ENCODE measurements at places on chromosomes 1 and 21.
A peak's percentile ranks its signal among the peaks of the same experiment; 100 is the strongest.

- no peak for DNase-seq
Measured at GRCh38 chr1:31799196-31799894, 16.5 kb downstream of the SPOCD1 start.

- DNase-seq = no peak
Measured at GRCh38 chr1:209556162-209556690, 27.3 kb upstream of the CAMK1G start.

DNA sequence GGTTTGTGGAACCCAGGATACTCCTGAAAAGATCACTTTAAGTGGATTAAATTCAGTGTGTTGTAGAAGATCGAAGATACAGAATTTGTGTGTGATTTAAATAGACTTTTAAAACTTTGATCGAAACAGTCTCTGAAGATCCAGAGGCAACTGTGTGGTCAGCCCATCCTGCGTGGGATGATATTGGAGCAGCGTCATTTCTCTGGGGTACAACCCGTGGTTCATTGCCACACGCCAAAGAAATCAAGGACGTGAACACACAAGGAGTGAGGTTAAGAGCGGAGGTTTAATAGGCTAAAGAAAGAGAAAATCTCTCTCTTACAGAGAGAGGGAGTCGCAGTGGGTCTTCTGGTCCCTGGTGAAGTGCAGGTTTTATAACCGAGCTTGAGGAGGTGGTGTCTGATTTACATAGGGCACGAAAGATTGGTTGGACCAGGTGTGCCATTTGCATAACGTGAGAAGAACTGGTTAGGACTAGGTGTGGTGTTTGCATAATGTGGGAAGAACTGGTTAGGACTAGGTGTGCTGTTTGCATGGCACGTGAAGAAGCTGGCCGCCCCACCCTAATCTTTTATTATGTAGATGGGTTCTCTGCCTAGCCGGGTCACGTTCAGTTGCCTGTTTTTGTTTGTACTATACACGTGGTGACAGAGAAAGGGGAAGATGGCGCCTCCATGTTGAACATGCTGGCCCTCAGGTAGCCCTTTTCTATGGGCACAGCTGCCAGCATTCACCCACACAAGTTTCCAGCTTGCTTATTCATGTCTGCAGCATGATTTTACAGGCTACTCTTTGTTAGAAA lies 82.3 kb downstream of the ADSS2 start:
- no peak for DNase-seq

DNA sequence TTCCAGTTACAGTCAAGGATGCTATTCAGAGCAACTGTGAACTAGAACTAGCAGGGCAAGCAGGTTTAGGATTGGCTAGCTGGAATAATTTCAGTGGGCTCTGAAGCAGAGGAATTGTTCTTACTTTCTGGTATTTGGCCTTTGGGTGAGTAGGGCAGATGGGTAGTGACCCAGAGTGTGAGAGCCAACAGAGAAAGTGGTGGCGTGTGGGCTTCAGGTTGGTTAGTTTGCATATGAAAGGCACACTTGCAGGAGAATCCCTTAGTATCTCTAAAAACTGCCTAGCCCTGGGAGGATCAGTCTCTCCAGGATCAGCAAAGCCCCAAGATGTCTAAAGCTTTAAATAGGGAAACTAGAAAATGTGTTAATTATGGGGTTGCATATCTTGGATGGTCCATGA lies 67.6 kb upstream of the LRRC8B start:
- no peak for DNase-seq

DNA sequence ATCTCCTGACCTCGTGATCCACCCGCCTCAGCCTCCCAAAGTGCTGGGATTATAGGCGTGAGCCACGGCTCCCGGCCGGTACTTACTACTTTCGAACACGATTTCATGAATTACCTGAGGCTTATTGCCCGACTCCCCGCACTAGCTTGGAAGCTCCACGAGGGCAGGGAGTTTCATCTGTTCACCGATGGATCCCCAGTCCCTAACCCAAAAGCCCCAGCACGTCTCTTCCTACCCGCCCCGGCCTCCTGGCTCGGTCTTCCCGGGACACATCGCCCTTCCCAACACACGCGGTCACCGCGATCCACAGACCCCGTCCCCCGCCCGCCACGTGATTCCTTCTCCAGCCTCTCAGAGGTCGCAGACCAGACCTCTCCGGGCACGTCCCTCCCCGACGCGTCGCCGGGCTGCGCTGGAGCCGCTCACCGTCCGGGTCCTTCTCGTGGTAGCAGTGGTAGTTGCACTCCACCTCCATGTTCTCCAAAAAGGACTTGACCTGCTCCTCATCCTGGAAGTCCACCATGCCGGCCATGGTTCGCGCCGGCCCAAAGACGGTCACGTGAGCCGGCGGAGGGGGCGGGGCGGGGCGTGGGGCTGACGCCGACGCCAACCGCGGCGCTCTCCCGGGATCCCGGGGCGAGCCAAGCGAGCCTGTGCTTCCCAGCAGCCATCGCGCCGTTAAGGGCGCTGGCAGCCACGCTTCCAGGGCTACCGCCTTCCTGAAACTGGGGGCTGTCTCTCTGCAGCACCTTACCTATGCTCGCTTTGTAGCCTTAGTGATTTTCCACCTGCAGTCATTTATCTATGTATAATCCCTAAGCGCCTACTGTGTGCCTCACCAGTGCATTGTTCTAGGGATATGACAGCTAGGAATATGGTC lies at the start of gene COA7:
Gene COA7, minus strand, starts transcription at position 553 of the 880 bp plus-strand sequence. Its CDS starts 21 bp downstream, at position 532.
- peak; percentile 58 for DNase-seq

DNA sequence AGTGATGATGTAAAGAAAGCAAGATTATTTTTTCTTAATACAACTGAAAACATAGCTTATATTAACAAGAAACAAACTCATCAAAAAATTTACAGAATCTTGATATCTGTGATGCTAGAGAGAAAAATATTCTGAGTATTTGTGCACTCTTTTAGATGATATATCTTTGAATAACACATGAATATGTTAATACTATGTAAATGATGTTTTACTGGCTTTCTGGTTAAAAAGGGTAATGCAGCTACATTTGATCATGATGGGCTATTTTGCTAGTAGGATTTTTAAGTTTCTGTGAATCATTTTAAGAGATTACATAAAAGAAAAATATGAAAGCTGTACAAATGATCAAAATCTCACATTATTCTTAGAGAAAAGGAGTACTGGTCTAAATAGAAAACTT lies 114.5 kb downstream of the GRIK1 start:
- DNase-seq = no peak

DNA sequence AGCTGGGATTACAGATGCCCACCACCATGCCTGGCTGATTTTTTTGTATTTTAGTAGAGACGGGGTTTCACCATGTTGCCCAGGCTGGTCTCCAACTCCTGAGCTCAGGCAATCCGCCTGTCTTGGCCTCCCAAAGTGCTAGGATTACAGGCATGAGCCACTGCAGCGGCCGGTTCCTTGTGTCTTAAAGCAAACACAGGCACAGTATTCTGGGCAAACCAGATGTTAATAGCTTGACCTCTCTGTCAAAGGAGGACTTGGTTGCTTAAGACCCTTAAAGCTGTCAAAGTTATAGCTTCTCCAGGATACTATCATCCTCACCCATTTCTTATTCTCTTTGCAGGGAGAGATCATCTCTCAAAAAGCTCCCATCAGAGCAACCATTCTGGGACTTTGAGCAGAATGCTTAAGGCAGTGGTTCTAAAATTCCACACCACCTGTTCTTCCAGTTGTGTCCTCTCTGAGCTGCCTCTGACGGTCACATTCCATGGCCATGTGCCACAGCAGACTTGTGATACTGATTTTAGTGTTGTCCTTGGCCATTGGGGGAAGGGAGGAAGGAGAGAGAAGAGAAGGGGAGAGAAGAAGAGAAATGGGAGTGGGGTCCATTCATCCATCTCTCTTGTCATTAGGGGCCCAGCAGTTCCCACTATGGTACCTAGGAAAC lies 81.8 kb downstream of the PBX1 start:
- DNase-seq = no peak

GRCh38 chr1:27931759-27932158 lies 3.0 kb upstream of the SMPDL3B start:
- DNase-seq = no peak

- DNase-seq = no peak
Measured at GRCh38 chr21:45278156-45278911, 9.4 kb downstream of the POFUT2 start.

GRCh38 chr1:205547936-205548827 lies 43.7 kb downstream of the CDK18 start:
- no peak for DNase-seq

- DNase-seq = no peak
Measured at GRCh38 chr1:197464044-197464443, 196.0 kb downstream of the CRB1 start.

- DNase-seq = no peak
Measured at GRCh38 chr1:28456078-28456477, 49.8 kb upstream of the RCC1 start.

DNA sequence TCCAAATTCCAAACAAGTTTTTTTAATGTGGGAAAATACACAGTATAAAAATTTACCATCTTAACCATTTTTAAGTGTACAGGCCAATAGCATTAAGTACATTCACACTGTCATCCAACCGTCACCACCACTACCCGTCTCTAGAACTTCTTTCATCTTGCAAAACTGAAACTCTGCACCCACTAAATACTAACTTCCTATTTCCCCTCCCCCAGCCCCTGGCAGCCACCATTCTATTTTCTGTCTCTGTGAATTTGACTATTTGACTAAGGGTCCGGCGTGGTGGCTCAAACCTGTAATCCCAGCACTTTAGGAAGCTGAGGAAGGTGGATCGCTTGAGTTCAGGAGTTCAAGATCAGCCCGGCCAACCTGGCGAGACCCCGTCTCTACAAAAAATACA lies 36.1 kb downstream of the CLSTN1 start:
- peak; percentile 25 for DNase-seq

GRCh38 chr1:216448011-216448510 lies 24.8 kb upstream of the USH2A start:
- no peak for DNase-seq

DNA sequence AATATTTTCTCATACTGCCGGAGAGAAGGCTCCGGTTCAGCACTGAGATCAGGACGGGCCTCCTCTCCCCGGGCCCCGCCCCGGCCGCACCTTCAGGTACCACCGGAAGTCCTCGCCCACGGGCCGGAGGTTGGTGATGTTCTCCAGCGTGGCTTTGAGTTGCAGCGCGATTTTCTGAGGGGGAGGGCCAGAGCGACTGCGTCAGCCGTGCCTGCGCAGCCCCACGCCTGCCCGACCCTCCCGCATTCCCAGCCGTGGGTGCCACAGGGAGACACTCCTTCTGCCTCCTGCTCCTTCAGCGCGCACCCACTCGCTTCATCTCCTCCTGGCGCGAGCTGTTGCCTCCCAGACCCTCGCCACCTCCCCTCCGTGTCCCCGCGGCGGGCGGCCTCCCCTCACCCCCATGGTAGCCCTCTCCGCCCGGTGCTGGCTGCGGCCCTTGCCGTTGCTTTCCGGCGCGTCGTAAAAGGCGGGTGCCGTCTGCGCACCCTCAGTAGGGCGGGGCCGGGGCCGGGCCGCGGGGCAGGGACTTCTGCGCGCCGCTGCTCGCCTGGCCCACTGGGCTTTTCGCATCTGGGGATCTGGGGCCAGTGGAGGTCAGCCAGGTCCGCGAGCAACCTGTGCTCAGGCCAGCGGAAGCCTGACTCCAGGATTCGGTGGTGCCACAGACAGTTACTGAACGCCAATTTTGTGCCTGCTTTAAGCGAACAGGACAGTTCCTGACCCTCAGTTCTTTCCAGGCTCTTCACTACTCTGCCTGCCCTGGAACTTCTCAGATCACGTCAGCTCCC lies at the start of gene CZIB:
Gene CZIB, minus strand, starts transcription at position 464 of the 791 bp plus-strand sequence. Its CDS starts 59 bp downstream, at position 405.
- DNase-seq = peak; percentile 80

DNA sequence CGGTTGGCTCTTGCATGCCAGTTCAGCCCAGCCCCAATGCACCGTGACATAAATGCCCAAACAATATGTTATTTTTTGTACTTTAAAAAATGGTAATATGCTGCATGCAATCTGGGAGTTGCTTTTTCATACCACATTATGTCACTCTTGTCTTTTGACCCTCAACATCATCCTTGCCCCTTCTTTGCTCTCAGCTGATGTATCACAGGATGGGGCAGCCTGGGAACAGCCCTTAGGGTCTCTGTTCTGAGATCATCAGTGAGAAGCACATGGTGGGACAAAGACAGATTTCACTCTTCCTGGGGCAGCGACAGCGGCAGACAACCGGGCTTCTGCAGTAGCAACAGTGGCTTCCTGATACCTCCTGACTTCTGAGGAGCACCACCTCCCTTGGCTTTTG lies 79.5 kb downstream of the SETD4 start:
- DNase-seq = no peak

GRCh38 chr21:31654340-31654739 lies 5.2 kb upstream of the SOD1 start:
- DNase-seq = no peak

- DNase-seq = no peak
Measured at GRCh38 chr1:42324398-42325013, 10.5 kb downstream of the FOXJ3 start.

- no peak for DNase-seq
Measured at GRCh38 chr1:40392221-40392620, 18.7 kb downstream of the SMAP2 start.

- DNase-seq = no peak
Measured at GRCh38 chr21:15722591-15723324, 7.0 kb upstream of the USP25 start.

- DNase-seq = no peak
Measured at GRCh38 chr1:204074274-204075138, 1.6 kb downstream of the SOX13 start.

DNA sequence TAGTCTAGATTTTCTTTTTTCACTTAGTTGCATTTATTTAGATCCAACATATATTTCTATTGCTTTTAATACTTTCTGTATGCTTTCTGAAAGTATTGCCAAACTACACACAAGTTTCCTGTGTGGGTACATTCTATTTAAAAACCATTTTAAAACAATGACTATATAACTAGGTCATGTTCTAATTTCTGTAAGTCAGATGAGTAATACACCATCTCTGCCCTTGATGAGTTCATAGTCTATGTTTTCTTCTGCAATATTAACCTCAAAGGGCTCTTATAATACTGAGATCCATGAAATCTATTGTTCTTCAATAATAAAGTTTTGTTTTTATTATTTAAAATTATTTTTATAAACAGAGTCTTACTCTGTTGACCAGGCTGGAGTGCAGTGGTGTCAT lies 68.3 kb downstream of the RNASEL start:
- DNase-seq = no peak

- DNase-seq = no peak
Measured at GRCh38 chr1:167631386-167631935, 1.4 kb downstream of the RCSD1 start.

DNA sequence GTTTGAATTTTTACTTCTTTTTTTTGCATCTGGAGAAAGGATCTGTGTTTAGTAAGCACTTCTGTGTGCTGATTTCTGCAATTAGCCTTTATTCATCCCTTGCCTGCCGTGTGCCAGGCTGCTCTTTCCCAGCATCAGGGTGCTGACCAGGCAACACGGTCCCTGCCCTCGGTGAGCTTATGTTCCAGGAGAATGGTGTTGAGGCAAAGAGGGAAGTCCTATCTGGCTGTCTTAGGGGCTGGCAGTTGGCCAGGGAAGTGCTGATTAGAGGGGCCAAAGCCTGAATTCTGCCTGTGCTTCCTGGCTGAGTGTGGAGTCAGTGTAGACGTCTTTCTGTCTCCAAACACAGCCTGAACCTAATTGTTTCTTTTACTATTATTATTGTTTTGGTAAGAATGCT lies 187.1 kb downstream of the CAMTA1 start:
- no peak for DNase-seq

Data from T-helper 22 cell (primary cell).